Effector memory CD8-positive, alpha-beta T cell (primary cell): ENCODE measurements at places on chromosomes 3 and 15.

DNA sequence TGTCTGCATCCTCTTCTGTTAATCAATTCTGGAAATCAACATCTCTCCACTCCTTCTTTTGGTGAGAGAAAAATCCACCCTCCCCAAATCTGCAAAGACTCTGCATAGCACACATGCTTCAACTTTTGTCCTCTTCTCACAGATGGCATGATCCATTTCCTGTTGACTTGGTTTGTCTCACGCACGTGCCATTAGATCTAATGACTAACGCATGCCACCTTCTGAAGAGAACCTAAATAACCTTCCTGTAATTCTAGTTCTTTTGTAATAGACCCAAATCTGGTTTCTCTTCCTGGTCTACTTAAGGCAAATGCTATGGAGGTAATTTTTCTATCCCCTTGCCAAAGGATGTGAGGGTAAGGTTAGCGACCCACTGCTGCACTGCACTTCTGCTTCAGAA is 51.0 kb upstream of the ATOSA start:
- DNase-seq: peak; percentile 14

- no peak for DNase-seq
Observed at GRCh38 chr15:31473385-31474058, 146.9 kb downstream of the KLF13 start.

- DNase-seq: no peak
Observed at GRCh38 chr15:98855815-98856531, 151.6 kb downstream of the PGPEP1L start.

- DNase-seq: no peak
Observed at GRCh38 chr3:96970211-96970610, 155.8 kb downstream of the EPHA6 start.

DNA sequence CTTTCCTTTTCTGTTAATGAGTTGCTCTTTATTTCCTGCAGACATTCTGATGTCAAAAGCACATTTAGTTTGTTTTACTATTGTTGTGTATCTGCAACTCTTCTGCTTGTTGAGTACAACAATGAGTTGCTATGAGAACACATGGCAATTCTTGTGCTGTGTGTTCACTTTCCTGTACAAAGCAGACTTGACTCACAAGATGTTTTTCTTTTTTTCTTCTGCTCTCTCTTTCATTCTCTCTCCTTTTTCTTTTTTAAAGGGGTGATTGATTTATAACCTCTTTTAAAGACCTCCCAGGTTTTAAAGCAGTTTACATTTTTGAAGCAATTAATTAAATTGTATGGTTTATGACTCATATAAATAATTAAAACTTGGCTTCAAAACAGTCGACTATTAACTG is 31.6 kb upstream of the ABHD10 start:
- no peak for DNase-seq

DNA sequence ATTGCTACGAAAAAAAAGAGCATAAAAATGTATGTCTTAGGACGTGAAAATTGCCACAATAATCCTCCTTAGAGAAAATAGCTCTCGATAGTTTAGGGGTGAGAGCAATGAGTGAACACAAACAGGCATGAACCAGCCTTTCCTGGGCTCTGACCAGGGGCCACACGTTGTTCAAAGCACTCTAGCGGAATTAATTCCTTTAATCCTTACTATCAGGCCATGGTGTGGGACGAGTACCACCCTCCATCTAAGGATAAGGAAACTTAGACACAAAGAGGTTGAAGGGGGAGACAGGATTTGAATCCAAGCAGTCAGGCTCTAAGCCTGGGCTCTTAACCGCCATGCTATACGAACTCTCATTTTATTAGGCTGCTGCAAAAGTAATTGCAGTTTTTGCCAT is 81.9 kb upstream of the CACNA2D3 start:
- no peak for DNase-seq

DNA sequence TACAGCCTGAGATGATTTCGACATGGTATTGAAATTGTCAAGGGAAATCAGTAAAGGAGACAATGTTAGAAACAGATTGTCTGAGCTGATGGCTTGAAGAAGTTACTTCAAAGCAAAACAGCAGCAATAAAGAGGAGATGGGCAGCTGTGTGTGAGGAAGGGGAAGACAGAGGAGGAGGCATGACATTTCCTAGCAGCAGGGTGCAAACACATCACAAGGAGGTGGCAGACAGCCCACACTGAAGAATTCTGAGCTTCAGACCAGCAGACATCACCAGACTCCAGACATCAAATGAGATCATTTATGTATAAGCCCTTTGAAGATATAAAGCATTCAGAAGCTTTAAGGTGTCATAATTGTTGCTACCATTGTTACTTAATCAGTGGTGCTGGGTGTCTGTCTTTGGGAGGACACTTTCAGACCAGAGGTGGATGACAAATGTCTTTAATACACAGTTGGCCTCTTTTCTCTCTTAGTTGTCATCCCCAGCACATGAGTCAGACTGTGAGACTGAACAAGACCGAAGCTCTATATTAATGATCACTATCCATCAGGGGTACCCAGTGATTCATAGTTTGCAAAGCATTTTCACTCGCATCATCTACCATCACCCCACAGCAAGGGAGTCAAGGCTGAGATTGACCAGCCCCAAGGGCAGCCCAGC is 203.9 kb downstream of the MINAR1 start:
- no peak for DNase-seq

GRCh38 chr3:87333393-87333892 is 57.1 kb upstream of the POU1F1 start:
- no peak for DNase-seq

GRCh38 chr15:60758961-60759729 is 280.2 kb upstream of the ICE2 start:
- DNase-seq: no peak

DNA sequence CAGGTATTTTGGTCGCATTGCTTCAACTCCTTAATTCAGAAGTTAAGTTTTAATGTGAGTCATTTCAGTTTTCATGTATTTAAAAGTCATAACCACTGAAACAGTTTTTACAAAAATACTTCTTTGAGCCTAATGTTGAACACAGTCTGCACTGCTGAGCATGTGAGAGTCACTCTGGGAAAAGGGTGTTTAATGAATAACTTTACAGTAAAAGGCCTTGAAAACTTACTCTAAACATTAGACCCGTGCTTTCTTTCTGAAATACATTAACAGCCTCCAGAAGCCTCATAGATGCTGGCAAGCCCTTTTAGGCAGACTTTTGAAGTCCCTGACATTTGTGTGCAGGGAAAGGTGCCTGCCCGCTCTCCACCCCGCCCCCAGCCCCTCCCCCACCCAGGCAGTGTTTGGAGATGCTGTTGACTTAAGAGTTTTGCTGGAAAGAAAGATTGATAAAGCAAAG is 68.9 kb upstream of the NR2F2 start:
- no peak for DNase-seq

GRCh38 chr3:153130312-153130977 is 31.6 kb upstream of the RAP2B start:
- no peak for DNase-seq

DNA sequence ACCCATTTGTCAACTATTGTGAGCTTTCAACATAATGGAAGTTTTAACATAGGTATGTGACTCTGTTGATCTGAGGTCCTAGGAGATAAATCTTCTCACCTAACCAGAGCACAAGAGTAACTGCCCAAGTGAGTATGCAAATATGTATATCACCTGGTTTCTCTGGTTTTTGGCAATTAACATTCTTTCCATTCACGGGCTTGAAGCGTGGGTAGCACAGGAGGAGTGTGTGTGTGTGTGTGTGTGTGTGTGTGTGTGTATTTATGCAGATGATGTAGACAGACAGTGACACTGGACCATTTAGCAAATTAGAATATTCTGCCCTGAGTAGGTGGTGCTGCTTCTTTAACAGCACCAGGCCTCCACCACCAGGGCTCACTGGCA is 15.0 kb downstream of the EPHB1 start:
- DNase-seq: no peak

- no peak for DNase-seq
Observed at GRCh38 chr15:36803773-36804172, 224.3 kb downstream of the CDIN1 start.

- no peak for DNase-seq
Observed at GRCh38 chr15:29005931-29006330, 120.2 kb downstream of the APBA2 start.

- no peak for DNase-seq
Observed at GRCh38 chr3:97871186-97871585, 49.4 kb downstream of the CRYBG3 start.

- no peak for DNase-seq
Observed at GRCh38 chr15:26628879-26629529, 143.9 kb downstream of the GABRB3 start.

GRCh38 chr3:24197809-24198208 is 252.7 kb downstream of the NR1D2 start:
- no peak for DNase-seq

GRCh38 chr3:53328746-53329145 is 18.6 kb downstream of the DCP1A start:
- DNase-seq: no peak

DNA sequence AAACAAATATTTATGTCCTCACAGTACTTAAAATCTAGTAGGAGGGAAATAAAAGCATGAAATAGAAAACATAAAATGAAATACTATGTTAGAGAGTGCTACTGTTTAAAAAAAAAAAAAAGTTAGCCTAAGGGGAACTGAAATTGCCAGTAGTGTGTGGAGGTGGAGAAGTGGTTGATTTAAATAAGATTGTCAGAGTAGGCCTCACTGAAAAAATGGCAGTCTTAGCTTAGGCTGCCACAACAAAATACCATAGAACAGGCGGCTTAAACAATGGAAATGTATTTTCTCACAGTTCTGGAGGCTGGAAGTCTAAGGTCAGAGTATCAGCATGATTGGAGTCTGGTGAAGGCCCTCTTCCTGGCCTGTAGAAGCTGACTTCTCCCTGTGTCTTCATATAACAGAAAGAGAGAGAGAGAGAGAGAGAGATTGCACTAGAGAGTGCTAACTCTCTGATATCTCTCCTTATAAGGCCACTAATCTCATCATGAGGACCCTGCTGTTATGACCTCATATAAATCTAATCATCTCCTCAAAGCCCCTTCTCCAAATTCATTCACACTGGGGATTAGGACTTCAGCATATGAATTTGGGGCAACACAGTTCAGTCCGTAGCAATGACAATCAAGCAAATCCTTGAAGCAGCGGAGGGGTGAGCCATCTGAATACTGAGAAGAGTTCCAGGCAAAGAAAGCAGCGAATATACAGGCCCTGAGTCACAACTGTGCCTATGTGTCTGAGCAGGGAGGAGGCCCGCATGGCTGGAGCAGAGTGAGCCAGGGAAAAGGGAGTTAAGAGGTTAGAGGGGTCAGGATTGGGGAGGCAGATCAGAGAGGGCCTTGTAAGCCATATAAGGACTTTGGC is 23.6 kb upstream of the LRRC34 start:
- no peak for DNase-seq

DNA sequence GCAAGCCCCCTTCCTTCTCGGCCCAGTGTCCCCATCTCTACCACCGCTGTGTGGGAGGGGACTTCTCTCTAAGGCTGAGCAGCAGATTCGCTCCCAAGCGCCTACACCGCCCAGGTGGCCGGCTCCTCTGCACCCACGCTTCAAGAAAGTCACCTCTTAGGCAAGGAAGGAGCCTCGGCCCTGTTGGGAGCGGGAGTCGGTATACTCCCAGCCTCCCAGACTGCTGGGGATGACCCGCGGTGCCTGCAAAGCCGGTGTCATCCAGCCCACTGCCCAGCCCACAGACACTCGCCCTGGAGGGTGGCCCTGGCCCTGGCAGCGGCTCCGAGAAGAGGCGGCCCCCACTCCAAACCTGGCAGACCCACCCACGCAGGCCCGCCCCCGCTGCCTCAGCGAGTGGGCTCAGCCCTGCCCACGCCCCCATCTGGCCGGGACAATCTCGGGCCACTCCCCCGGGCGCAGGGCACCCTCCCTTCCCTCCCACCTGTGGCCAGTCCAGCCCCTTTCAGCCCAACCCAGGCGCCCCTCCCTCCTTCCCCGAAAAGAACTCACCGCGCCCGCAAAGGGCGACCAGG is 396 bp downstream of the CHRNB4 start:
- DNase-seq: no peak

- DNase-seq: no peak
Observed at GRCh38 chr3:56673781-56674457, 9.1 kb downstream of the TASOR start.

- no peak for DNase-seq
Observed at GRCh38 chr3:105533960-105534359, 167.3 kb downstream of the ALCAM start.

DNA sequence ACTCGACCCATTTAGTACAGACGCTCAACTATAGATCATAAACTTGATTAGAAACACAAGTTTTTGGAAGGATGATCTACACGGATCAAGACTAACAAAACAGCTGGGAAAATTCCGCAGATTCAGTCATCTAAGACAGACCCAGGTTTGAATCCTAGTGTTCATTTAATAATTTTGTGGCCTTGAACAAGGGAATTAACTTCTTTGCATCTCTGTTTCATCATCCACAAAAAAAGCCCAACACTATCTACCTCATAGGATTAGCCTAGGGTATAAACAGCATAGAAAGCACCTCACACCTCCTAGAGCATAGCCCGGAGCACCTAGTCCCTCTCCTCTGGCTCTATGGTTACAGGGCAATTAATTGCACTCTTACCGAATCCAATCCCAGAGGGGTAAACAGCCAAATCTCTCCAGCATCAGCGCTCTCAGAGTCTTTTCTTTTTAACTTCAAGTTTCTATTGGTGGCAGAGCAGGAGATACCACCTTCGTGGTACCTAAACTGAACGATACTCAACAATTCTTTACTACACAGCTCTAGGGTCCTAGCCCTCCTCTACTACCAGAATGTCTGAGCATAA is 3.5 kb downstream of the TBL1XR1 start:
- no peak for DNase-seq

DNA sequence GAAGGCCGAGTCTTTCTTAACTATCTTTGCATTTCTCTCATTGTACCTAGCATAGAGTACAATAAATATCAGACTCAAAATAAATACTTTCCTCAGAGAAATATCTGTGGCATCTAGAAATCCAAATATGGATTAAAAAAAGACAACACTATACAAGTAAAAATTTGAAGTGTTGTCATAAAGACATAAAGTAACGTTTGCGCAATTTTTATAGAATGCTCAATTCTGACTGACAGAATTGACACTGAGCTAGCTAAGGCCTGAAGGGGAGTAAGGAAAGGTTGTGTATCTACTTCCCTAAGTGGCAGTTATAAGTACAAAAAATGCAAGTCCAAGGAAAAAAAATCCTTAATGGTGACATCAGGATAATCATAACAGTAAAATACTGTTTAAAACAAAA is 1.1 kb downstream of the SEC11A start:
- DNase-seq: no peak

DNA sequence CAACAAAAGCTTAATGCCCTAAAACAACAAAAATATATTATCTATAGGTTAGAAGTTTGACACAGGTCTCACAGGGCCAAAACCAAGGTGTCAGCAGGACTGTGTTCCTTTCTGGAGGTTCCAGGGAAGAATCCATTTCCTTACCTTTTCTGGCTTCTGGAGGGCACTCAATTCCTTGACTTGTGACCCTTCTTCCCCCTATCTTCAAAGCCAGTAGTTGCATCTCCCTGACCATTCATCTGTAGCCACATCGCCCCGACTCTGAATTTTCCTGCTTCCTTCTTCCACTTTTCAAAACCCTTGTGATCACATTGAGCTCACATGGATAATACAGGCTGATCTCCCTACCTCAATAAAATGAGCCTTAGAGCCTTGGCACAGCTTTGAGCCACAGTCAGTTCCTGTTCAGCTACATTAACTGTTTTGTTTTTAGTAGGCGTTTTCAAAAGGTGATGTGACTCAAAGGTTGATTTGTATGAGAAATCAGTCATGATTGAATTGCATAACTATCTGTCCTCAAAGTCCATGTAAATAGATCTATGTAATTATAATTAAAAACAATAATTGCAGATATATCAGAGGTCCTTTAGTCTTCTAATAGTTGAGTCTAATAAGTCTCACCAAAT is 12.4 kb downstream of the PFN2 start:
- no peak for DNase-seq
